ENCODE measurements at places on chromosomes 13 and 19.

DNA sequence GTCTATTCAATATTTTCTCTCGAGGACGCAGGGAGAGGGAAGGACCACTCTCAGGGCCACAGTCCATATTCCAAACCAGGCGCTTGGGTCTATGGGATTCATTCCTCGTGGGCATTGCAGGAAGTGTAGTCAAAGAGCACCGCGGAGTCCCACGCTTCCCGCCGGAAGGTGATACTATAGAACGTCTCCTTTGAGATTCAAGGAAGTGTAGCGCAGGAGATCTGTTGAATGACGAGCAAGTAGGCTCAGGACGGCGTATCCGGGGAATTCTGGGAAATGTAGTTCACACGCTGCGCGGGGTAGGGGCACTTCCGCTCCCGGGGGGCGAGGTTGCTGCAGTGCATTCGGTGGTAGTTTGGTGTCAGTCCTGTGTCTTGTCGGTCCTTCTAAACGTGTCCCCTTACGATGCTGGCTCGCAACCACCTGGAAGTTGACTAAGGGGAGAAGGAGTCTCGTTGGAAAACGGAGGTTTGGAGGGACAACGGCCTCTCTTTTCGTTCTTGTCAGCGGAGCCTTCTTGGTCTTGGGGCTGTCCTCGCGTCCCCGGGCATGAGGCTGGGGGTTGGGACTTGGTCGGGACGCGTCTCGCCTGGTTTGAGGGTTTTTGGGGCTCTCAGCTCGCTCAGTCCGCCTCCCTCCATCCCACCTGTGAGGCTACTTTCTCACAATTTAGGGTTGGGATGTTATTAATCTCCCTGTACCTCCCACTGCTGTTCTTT lies at the start of gene ZNF284:
TSS of gene ZNF284 (plus strand) at position 336 of the 719 bp plus-strand sequence. CDS start 4,231 bp downstream, outside the sequence.
- peak; percentile 98 for DNase-seq

DNA sequence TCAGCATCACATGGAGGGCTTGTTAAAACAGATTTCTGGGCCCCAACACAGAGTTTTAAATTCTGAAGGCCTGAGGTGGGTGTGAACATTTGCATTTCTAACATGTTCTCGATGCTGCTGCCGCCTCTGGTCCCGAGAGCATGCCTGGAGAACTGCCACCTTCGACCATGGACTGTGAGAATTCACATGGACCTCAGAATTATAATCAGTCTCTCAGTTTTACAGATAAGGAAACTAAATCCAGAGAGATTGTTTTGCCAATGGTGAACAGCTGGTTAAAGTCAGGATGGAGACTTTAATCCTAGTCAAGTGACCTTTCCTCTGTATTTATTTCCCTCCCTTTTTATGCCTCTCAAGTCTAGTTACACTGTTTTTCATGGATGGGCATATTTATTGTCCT lies 14.7 kb downstream of the ALOX5AP start:
- DNase-seq = no peak

DNA sequence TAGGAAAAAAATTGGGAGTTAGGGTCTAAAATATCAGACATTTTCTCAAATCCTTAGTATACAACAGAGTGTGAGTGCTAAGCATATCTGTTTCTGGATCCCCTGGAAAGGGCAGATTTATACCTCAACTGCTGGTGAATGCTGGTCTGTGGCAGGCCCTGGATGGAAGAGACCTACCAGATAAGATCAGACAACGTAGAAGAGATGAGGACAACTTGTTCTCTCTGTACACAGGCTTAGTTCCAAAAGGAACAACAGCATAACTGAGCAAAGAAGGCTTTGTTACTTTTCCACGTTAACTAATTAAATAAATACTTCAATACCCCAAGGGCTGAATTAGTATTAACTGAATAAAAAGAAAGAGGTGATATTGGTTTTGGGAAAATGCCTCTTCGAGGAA lies 1277.3 kb downstream of the SLITRK5 start:
- DNase-seq = no peak

DNA sequence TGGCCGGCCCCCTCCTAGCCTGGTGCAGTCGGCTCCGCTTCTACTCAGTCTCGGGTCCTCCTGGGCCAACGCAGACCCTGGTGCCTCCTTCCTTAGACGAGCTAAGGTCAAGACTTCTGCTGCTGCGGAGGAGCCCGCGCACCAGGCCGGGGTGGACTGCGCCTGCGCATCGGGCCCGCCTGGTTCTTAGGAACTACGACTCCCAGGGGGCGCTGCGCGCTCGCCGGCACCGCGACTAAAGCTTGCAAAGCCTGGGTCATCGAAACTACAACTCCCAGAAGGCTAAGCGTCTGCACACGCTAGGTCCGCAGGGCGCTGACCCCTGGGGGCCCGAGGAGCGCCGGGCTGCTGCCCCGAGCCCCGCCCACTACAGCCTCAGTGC lies at the start of gene ZNF835:
TSS of gene ZNF835 (minus strand) at position 145 of the 382 bp plus-strand sequence. CDS start 6,559 bp downstream, outside the sequence.
- peak; percentile 98 for DNase-seq

DNA sequence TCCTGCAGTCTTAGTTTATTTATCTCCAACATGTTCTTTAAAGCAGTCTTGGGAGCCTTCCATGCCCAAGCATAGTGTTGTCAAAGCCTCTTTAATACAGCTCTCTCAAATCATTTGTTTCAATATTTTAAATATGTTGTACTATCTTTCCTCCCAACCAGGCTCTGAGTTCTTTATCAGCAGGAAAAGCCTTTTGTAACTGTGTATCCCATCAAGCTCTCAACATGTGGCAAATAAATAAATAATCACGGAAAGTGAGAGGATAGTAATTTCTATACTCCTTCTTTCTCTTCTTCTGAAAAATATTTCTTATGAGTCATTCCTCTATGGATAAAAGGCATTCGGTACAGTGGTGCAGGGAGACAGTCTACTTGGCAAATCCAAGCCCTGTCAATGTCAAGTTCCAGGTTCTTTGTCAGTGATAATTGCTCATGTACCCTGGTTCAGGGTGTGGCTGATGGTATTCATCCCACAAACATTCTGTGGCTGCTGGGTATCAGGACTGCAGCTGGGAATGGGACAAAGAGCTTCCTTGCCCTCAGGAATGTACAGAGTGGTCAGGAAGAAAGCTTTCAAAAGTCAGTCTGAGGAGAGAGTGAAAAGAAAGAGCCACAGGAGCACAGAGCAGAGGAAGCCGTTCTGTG lies 384.3 kb downstream of the EFNB2 start:
- DNase-seq = no peak

DNA sequence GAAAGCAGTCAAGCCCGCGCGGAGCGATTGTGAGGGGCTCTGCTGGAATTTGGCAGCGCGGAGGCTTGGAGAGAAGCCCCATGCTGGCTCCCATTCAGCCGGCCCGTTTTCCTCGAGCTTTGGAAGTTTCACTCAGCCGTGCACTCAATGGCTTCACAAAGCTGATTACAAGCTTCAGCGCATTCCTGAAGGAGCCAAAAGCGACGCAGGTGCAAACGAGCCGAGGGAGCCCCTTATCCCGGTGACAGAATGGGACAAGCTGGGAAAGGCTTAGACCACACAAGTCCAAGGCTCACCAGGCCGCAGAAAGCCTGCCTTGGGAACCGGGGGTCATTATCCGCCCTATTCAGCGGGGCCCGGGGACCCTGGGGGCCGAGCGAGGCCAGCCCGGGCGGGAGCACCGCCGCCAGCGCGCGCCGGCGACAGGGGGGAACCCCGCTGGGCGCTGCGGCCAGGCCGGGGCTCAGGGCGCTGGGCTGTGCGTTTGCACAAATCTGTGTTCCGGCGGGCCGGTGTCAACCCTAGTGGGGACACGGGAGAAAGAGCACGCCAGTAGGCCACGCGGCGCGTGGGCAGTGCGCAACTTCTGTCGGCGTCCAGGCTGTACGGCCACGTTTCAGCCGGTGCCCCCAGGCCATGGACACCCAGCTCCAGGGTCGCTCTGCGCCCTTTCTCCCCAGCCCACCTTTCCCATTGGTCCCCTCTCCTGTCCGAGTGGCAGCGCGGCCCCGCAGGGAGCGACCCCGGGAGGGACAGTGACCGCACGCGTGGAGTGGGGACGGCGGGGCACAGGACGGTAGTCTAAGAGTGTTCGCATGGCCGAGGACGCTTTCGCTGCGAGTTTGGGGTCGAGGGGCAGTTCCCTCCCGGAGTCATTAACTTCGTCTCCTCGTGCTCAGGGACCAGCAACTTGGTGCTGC lies 37.3 kb downstream of the SOX1 start:
- DNase-seq = no peak

- peak; percentile 49 for DNase-seq
Observed at GRCh38 chr13:74136084-74136658, 2.0 kb upstream of the KLF12 start.
